ENCODE measurements at places on chromosomes 7 and 10.

DNA sequence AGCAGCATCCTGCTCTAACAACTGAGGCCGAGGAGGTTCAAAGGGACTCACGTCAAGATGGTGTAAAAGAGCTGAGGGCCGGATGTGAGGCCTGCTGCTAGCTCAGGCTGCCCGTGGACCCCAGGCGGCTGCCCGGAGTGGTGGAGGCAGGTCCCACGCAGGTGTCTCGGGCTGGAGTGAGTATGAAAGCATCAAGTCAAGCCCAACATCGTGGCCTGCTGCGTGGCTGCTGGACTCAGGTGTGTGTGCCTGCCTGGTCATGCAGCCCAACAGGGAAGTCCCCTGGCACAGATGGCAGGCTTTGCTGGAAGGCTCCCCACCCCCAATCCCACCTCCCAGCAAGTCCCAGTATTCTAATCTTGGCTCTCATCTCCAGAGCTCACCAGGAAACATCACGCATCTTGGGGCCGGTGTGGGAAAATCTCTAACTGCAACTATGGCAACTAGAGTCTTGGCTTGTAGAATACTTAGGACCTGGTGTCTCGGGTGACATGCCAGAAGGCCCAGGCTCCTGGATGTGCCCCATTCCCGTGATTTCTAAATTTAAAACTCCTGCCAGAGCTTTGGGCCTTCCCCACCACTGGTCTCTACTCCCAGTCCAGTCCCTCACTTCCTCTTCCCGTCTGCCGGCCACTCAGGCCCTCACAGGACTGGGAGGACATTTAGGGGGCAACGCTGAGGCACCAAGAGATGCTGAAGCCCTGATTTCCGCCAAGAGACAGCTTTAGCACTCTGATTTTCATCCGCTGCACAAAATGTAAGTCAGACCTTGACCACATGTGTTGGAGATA lies 85.9 kb downstream of the PRKAG2 start:
- DNase-seq = no peak

DNA sequence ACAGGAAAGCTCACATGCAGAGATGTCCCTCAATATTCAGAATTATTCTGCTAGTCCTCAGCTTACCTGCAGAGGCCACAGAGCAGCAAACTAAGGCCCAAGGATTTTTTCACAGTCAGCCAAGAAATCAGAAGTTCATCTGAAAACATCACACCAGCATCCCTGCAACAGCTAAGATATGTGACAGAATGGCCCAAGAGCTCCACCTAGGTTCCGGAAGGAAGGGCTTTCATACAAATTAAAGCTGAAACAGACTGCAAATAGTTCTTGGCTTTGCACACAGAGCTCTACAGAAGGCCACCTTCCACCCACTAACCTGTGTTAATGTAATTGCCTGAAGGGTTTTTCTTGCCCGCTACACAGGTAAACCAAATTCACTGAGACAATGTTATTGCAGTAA lies 438.8 kb upstream of the C7orf33 start:
- DNase-seq = no peak

GRCh38 chr7:22996470-22996869 lies 17.5 kb downstream of the HYCC1 start:
- no peak for DNase-seq

GRCh38 chr7:101870361-101871062 lies 53.1 kb downstream of the CUX1 start:
- no peak for DNase-seq

- no peak for DNase-seq
Measured at GRCh38 chr10:94225589-94225988, 137.2 kb downstream of the NOC3L start.

Measured in bone marrow (tissue), 2 donors.